ENCODE measurements at places on chromosomes 2 and 18.

DNA sequence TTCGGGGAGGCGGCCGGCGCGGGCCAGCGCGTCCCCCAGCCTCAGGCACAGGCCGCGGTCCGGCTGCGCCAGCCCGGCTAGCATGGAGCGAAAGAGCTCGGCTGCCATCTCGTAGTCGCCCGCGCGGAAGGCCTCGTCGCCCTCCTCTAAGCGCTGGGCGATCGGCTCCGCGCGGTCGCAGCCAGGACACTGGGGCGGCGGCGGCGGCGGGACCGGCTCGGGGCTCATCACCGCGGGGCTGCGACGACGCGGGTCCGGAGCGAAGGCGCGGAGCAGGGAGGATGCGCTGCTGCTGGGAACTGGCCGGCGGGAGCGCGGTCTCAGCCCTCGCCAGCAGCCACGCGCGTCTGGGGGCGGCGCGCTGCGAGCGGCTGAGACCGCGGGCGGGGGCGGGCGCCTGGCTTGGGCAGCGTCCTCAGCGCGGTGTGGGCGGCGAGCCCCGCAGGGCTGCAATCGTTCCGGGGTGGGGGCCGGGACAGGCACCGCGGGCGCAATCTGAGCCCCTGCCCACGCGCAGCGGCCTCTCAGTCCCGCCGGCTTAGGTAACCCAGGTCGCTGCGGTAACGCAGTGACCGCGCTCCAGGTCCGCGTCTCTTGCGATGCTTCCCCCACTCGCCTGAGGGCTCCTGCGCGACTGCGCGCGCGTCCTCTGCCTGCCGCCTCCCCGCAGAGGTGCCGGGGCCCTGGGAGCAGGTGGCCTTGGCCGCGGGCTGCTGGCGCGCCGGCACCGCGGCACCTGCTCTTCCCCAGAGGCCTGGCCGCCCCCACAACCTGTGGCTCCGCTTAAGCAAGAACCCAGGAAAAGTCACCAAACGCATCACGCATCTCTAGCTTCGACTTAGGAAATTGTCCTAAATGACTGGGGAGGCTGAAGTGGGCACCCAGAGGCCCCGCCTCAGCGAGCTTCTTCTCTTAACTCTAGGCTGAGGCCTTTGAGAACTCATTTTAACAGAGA, at the start of gene LONRF2:
TSS of gene LONRF2 (minus strand) at position 636 of the 955 bp plus-strand sequence. CDS start at position 228, 408 bp downstream.
- peak; percentile 58 for DNase-seq

DNA sequence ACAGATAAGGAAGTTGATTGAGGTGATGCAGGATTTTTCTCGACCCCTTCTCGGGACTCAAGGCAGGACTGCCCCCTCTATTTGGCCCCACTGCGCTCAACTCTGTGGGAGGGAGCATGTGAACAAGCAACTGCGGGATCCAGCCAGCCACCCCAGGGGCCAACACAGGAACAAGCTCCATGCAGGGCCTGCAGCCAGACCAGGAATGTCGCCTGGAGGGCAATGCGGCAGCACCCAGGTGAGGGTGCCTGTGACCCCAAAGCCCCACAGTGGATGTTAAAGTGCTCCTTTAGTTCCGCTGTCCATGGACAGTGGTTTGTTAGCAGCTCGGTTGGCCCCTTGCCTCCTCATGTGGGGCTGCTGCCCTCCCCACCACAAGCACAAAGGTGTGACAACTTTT, 57.1 kb downstream of the HRH4 start:
- no peak for DNase-seq

DNA sequence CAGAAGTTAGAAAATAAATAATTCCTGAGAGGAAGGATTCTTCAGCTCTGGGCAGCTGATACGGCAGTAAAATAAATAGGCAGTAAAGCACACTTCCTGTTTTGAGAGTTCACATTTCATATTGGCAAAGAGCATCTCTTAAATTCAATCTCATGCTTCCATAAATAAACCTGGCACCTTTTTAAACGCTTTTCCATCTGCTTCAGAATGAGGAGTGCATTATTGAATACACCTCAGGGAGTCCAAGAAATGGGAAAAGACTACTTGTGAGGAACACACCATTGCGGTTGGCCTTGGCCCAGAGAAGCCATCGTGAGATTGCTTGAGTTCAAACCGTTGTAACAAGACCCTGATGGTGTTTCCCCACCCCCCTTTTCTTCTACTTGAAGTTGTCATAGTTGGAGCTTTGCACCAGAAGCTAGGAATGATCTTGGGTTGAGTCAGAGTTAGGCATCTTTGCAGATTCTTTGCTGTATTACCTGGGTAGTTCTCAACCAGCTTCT, 123.9 kb downstream of the RDH14 start:
- DNase-seq: no peak

GRCh38 chr2:219335373-219335786, 2.8 kb upstream of the RESP18 start:
- DNase-seq: no peak

DNA sequence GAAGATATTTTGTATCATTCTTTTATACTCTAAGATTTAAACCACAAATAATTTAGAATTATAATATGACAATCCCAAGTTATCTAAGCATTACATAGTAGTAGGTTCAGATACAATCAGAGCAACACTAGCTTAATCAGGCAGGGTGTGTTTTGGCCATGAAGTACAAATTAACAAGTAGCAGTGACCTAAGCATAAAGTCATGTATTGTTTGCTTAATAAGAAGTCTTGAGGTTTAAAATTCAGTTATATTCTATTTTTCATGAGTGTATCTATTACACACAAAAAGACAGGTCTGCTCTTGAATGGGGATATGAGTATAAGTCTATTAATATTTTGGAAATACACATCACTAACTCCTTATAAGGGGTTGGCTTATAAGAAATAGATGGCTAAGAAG, 39.9 kb downstream of the DYNAP start:
- no peak for DNase-seq

GRCh38 chr2:74939919-74940812, 18.3 kb upstream of the POLE4 start:
- no peak for DNase-seq

- no peak for DNase-seq
Observed at GRCh38 chr2:84389794-84390193, 69.3 kb downstream of the SUCLG1 start.

- peak; percentile 74 for DNase-seq
Observed at GRCh38 chr2:238970553-238971081, 122.7 kb downstream of the TWIST2 start.

GRCh38 chr2:144682248-144682647, 162.3 kb upstream of the ZEB2 start:
- no peak for DNase-seq

DNA sequence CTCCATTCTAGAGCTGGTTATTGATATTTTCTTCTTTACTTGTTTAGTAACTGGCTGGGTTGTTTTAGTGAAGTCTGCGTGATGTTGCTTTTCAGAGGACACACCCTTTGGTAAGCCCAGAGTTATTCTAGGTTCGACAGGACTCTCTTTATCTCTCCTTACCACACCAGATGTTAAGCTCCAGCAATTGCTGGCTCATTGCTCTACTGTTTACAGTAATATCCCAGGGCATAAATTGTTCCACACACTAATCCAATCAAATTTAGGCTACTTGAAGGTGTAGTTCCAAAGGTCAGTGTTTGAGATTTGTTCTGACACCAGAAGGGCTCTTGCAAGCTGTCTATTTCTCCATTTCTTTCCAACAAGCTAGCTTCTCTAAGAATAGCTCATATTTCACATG, 506.6 kb downstream of the NR4A2 start:
- no peak for DNase-seq

- DNase-seq: no peak
Observed at GRCh38 chr2:95208106-95208505, 785 bp downstream of the ZNF892 start.

- no peak for DNase-seq
Observed at GRCh38 chr2:8571792-8572499, 109.9 kb upstream of the ID2 start.
